ENCODE measurements at places on chromosomes 2 and 18. TPM values are rescaled to one million over a fixed set of nuclear protein-coding genes. Genes with fewer than 3 reads are reported as not detected.

SLC16A14 gene
- 0.37 TPM for total RNA-seq

DNA sequence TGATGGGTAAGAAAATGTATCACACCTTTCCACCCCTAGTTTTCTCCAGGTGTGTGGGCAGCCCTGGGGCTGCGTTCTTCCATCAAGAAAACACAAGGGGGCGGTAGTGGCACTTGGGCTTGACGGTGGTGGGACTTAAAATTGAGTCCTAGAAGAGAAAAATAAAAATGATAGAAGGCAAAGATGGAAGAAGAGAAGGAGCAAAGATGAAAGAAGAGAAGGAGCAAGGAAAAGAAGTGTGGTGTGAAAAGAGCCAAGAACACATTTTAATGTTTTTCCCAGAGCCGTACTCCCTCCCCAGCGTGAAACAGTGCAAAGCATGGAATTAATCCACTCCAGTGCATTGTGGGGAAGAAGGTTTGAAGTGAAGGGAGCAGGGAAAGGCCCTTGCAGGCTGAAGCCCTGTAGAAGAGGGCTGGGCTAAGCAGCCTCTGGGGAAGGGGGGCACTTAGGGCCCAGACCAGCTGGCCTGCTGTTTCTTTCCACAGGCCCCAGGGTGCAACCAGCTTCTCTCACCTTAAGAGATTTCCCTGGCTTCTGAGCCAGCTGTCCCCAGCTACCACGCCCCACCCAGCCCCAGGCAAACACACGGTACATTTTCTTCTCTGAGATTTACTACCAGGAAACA is 256.8 kb downstream of the RNF152 start:
- H3K27me3 ChIP-seq: peaks cover 1% of the 10 kb centered on the region
- no peak overlapping the region for H3K4me3 ChIP-seq
- peak; percentile 56 for DNase-seq
- no peak overlapping the region for H3K27ac ChIP-seq
- no peaks in the 10 kb centered on the region for H3K36me3 ChIP-seq

DNA sequence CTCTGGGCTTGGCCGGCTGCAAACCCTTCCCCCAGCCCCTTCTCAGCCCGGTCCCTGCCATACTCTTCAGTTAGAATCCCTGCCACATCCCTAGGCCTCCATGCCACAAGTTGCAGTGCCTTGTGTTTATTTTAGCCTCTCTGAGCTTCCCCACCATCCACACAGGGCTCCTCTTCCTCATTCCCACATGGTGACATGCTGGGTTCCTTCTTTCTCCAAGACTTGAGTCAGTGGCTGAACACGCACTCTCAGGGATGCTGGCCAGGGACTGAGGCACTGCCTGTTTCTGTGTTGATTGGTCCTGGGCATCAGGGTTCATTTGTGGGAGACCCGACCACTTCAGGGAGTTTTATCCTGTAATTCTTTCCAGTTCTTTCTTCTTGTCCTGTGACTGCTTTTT is 56.3 kb downstream of the KCNS3 start:
- no peak for DNase-seq
- H3K27me3 ChIP-seq: peaks cover 16% of the 10 kb centered on the region
- no peaks in the 10 kb centered on the region for H3K4me1 ChIP-seq
- H3K4me3 ChIP-seq: no peak overlapping the region
- H3K27ac ChIP-seq: no peak overlapping the region
- no peaks in the 10 kb centered on the region for H3K36me3 ChIP-seq

DNA sequence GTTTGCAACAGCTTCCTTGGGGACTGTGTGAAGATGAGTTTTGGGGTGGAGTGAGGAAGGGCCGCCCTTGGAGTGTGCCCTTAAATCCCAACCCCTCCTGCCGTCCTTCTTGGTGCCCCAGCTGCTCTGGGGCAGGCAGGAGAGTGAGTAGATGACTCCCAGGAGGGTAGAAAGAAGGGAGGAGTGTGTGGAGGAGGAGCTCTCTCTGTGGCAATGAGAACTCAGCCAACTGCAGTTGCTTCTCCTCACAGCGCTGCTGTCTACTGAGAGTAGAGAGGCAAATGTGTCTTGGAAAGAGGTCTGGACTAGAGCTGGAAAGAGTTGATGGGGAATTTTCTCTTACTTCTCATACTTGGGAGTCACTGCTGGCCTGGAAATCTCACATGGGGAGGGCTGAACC is 21.8 kb upstream of the SIX2 start:
- no peak overlapping the region for H3K4me3 ChIP-seq
- H3K27me3 ChIP-seq: peaks cover 33% of the 10 kb centered on the region
- no peaks in the 10 kb centered on the region for H3K4me1 ChIP-seq
- H3K27ac ChIP-seq: no peak overlapping the region
- H3K36me3 ChIP-seq: no peaks in the 10 kb centered on the region
- DNase-seq: no peak

- H3K4me3 ChIP-seq: no peak overlapping the region
- peak; percentile 4 for DNase-seq
- H3K27ac ChIP-seq: no peak overlapping the region
- no peaks in the 10 kb centered on the region for H3K27me3 ChIP-seq
Observed at GRCh38 chr2:55033076-55033742, 17.0 kb downstream of the RTN4 start.
